ENCODE measurements at places on chromosomes 6 and 20.

- DNase-seq, result no peak
Observed at GRCh38 chr20:57980506-57980905, 247.9 kb downstream of the ANKRD60 start.

GRCh38 chr20:17953935-17954334 is 14.7 kb downstream of the SNX5 start:
- DNase-seq, result no peak

DNA sequence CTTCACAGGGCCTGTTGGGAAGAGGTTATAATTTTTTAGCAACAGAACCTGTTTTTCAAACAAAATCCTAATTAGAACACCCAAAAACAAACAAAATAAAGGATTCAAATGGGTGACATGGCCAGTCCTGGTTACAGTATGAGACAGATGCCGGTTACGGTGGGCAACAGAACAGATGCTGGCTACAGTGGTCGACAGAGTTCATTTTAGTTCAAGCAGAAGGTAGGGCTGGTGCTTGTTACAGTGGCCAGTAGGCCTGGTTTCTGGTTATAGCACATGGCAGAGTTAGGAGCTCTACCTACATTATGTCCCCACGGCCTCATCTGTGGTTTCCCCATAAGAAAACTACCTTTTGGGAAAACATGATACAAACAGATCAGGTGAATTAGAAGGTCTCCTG is 327.7 kb downstream of the LAMA2 start:
- DNase-seq, result no peak

DNA sequence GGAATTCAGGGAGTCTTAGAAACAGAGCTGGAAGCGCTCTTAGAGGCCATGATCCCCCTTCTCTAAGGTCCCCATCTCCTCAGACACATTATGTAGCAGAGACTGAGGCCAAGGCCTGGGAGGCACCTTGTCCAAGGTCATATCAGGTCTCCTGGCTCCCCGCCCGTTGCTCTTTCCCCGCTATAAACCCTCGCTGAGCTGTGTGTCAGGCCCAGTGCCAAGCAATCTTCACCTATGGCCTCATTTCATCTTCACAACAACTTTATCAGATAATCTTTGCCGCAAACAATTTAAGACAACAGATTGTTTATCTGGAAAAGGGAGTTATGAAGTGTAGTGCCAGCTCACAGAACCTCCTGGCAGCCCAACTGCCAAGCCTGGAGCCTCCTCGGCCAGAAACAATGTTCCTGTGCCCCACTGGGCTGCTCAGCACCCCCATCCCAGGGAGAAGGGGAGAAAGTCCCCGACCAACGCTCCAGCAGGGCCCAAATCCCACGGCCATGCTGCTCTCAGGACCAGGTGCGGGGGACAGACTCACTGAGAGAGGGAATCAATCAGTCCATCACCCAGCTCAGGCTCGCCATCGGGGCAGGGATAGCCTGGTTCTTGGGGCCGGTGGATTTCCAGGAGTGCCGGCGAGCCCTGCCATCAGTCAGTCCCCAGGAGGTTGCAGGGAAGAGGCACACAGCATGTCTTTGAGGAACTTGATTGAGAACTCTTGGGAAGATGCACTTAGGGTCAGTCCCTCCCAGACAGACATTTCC is 16.9 kb upstream of the FANCE start:
- DNase-seq, result no peak

DNA sequence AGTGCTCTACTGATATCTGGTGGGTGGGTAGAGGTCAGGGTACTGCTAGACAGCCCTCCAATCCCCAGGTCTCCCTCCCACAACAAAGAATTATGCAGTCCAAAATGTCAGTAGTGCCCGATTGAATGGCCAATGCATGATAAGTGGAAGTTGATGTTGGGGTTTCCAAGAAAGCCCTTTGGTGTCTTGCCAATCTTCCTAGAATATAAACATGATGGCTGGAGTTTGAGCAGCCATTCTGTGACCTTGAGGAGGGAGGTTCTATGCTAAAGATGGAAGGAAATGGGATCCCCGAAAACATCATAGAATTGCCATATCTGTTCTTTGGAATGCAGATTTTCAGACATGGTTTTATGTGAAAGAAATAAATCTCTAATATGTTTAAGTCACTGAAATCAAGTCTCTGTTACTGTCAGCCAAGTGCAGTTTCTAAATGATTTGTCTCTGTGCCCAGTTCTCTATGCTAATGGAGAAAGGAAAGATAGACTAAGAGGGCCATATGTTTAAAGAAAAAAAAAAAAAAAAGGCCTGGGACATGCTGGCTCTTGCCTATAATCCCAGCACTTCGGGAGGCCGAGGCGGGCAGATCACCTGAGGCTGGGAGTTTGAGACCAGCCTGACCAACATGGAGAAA is 32.8 kb upstream of the PTPN1 start:
- no peak for DNase-seq

DNA sequence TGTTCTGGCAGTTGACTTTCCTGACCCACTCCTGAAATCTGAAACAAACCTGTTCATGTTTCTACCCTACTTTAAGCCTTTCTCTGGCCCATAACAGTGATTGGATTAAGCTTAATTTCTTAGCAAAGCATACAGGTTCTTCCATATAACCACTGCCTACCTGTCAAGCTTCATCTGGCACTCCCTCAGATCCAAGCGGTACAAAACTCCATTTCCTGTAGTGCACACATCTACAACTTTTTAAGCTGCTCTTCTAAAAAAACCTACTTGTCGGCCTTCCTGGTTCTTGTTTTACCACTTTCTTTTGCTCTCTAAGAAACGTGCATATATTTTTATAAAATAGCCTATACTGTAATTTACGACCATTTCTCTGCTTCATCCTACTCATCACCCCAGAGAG is 916 bp upstream of the PPP1R11 start:
- no peak for DNase-seq

DNA sequence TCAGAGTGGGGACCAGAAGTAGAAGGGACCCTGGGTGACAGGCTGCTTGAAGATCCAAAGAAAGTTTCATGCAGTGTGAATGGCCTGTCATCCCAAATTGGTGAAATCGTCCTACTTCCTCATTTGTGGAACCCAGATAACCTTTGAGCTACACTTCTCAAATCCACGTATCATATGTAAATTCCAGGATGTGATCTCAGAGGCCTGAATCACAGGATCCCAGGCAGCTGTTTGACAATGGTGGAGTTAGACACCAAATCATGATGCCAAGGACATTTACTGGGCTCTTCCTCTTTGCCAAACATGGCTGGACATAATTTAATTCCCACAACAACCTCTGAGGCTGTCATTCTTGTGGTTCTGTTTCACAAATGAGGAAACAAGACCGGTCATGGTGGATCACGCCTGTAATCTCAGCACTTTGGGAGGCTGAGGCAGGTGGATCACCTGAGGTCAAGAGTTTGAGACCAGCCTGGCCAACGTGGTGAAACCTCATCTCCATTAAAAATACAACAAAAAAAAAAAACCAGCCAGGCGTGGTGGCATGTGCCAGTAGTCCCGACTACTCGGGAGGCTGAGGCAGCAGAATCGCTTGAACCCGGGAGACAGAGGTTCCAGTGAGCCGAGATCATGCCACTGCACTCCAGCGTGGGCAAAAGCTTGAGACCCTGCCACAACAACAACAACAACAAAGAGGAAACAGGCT is 39.9 kb upstream of the TTPAL start:
- DNase-seq, result no peak

GRCh38 chr6:142819603-142820337 is 125.2 kb downstream of the HIVEP2 start:
- no peak for DNase-seq

DNA sequence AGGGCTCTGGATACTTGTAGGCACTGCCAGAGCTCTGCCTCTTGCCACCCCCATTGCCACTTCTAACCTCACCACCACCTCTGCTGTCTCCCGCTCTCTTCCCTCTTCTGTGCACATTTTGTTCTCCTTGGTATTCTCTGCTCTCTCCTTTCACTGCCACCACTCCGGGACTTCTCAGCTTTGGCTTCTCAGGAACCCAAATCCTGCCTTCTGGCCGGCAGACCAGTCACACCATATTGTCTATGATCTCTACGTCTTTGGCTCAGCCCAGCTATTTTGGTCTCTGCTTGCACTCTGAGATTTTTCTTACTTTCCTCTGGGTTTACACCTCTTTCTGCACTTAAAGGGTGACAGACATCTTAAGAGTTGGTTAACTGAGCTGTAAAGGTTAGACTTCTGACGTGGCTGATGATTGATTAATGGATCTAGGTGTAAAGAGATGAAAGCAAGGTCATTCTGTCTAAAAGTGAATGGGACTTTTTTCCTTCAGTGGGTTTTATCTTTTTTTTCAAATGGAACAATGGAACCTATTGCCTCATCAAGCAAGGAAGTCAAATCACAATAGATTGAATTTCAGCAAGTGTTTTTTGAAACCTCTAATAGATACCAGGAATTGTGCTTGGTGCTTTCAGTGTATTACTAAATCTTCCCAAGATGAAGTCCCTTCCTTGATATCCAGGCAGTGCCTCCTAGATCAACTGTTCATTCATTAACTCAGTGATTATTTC is 13.8 kb downstream of the MMP24 start:
- DNase-seq, result no peak

DNA sequence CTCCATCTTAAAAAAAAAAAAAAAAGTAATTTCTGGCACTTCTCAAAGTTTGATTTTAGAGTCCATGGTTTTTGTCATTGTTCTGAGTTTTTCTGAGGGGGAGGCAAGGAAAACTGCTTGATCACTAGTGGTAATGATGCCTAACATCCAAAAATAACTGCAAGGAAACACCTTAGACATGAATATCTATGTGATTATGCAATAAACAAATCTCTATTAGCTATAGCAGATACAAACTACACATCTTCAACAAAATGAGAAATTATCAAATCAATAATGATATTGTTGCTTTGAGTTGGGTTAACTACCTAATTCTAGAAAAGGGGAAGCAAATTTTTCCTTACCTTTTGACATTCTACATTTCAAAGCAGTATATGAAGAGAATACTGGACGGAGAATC is 230.9 kb upstream of the JARID2 start:
- DNase-seq, result no peak

DNA sequence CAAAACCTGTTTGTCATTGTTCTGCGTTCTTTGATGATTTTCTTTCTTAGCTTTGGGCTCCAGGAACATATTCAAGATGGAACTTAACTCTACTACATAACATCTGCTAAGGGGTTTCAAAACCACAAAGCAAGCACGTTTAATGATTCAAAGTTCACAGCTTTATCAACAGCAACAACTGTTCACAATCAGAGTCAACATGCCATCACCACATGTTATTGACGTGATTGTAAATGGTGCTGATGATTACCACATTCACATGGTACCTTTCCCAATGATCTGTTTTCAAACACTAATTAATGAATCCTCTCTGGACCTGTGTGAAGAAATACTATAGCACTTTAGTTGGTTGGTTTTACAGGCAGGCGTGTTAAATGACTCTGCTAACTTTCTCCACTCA is 180.6 kb upstream of the CEP162 start:
- no peak for DNase-seq
